ENCODE measurements at places on chromosomes 12 and 14. TPM values are rescaled to one million over a fixed set of nuclear protein-coding genes. Genes with fewer than 3 reads are reported as not detected.

TROAP gene
- 0.52 TPM for polyA plus RNA-seq

MANSC4 gene
- polyA plus RNA-seq: 2.3 TPM

PLEKHG3 gene
- 33.8 TPM for polyA plus RNA-seq

KRT71 gene
- not detected for polyA plus RNA-seq

DNA sequence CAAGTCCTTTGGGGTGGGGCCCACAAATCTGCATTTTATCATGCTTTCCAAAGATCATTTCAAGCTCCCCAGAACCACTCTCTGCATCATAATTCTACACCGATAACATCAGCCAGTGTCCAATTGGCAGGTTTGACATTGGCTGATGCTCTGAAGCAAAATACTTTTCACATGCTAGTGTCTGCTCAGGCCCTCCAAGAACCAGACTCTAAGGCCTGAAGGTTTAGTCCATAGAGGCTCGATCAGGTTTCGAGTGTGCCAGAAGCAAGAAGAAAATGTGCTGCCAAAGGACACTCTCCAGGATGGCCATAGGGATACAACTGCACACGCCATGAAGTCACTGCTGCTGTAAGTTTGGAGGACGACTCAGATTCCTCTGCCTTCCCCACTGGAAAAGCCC, 280.3 kb downstream of the KSR2 start:
- no peak for DNase-seq

- DNase-seq: no peak
Observed at GRCh38 chr14:51716610-51717009, 64.9 kb downstream of the FRMD6 start.

DNA sequence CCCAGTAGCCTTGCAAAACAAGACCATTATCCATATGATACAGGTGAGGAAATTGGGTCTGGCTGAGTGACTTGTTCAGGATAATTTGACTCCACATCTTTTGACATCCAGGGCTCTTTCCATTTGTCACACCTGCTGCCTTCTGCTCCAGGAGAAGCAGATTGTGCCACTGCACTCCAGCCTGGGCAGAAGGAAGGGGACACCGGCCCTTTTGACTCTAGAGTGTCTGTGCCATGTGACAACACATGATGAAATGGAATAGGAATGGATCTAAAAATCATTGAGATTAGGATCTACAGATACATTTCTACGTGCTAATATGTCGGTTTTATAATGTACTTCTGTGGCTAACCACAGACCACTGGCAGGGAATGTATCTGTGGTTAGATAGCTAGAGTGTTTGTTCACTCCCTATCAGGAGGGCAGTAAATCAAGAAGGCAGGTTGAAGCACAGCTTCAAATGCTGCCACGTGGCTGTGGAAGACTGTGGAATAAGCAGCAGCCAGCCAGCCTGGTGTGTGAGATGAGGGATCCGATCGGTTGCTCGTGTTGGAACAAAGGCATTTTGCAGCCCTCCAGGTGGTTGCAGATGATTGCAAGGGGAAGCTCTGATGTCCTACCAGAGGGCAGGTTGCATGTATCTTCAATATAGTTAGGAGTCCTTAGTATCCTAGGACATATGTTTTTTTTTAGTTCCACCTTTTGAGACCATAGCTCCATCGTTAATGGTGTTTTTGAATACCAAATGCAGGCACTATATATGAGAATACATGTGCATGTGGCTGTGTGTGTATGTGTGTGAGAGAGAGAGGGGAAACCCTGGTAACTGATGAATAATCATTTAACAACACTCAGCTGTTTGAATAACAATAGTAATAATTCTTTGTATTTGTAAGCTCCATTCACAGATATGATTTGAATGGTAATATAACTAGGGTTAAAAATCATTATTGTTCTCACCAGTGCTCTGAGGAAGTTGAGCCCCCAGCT, 28.6 kb downstream of the EML1 start:
- DNase-seq: no peak
